Stimulated activated CD4-positive, alpha-beta T cell treated with anti-CD3 and anti-CD28 coated beads, Interleukin-15, amount 100 ng/mL, for 1 hour (primary cell): ENCODE measurements at places on chromosomes 11 and 22.

- DNase-seq: no peak
Observed at GRCh38 chr11:645536-645935, 8.5 kb downstream of the DRD4 start.

GRCh38 chr22:47329727-47330650, 567.5 kb downstream of the TBC1D22A start:
- DNase-seq: no peak

DNA sequence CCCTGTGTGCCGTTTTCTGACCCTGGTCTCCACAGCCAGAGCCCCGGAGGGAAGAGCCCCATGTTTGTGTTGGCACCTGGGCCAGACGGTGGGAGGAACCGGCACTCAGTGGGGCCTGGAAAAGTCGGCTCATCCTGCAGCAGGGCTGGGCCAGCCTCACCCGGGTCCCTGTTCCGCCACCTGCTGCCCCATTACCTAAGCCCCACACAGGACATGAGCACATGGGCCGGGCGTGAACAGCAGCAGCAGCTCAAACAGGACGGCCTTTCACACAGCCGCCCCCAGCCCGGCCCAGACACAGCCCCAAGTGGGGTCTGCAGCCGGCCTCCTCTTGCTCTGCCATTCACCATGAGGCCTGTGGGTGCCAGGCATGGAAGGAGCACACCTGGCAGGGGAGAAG, 302.4 kb downstream of the MN1 start:
- DNase-seq: no peak

DNA sequence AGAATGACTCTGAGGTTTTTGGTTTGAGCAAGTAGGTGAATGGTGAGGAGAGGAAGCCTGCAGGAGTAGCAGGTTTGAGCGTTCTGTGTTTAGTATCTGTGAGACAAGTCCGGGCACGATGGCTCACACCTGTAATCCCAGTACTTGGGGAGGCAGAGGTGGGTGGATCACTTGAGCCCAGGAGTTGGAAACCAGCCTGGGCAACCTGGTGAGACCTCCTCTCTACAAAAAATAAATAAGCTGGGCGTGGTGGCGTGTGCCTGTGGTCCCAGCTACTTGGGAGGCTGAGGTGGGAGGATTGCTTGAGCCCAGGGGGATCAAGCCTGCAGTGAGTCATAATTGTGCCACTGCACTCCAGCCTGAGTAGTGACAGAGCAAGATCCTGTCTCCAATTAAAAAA, 9.7 kb upstream of the CENATAC start:
- DNase-seq: no peak

GRCh38 chr11:116525961-116526495, 246.8 kb downstream of the BUD13 start:
- DNase-seq: no peak
